ENCODE measurements at places on chromosomes 12 and 14. TPM values are rescaled to one million over a fixed set of nuclear protein-coding genes. Genes with fewer than 3 reads are reported as not detected.

DNA sequence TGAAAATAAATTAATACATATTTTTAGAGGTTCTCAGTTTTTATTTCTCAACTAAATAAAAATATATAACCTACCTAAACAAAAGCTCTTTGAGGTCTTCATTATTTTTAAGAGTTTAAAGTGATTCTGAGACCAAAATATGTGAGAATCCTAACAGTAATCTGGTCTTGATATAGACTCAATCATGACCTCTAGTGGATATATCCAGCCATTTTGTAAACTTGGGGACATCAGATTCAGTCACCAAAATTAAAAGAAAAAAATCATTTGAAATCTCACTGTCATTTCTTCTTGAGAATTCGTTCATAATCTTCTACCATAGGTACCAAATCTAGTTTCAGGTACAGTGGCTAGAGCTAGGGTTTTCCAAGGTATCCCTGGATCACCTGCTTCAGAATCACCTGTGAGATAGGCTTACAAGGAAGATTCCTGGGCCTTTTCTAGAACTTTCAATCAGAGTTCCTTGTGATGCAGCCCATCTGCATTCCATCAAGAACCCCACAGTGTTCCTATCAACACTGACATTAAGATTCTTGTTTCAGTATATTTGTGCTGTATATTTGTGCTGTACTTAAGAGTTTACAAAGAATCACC, 214.9 kb downstream of the ADAMTS20 start:
- H3K27me3 ChIP-seq = no peaks in the 10 kb centered on the region
- H3K4me1 ChIP-seq = peaks cover 2% of the 10 kb centered on the region
- no peak overlapping the region for H3K4me3 ChIP-seq
- H3K27ac ChIP-seq = no peak overlapping the region

DNA sequence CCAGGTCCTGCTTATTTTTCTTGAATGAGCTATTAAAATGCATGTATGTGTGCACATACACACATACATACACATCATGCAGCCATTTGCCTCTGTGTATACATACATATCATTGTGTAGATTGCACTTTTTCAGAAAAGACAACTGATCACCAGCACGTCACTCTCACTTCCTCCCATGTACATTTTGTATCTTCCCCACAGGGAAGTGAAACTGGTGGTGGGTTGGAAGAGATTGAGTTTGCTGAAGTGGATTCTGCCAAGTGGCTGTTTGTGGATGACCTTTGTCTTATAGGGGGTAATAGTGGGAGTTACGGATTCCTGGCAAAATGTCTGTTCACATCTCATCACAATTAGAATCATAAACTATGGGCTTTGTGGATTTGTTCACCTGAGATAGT, 448.6 kb downstream of the RAD51B start:
- H3K36me3 ChIP-seq = no peaks in the 10 kb centered on the region
- H3K4me3 ChIP-seq = no peak overlapping the region
- DNase-seq = no peak
- H3K4me1 ChIP-seq = no peaks in the 10 kb centered on the region

Gene KRT5
- 0.44 TPM for total RNA-seq

- no peaks in the 10 kb centered on the region for H3K4me1 ChIP-seq
- H3K36me3 ChIP-seq = no peaks in the 10 kb centered on the region
- no peaks in the 10 kb centered on the region for H3K27me3 ChIP-seq
- H3K27ac ChIP-seq = no peak overlapping the region
- DNase-seq = no peak
Measured at GRCh38 chr12:67524861-67525616, 123.5 kb upstream of the DYRK2 start.

GRCh38 chr14:101020834-101021370, 117.4 kb upstream of the RTL1 start:
- H3K27me3 ChIP-seq = no peaks in the 10 kb centered on the region
- DNase-seq = no peak
- H3K4me3 ChIP-seq = no peak overlapping the region
- H3K4me1 ChIP-seq = no peaks in the 10 kb centered on the region

Gene FOXN4
- 0.52 TPM for total RNA-seq
